ENCODE measurements at places on chromosomes 11 and 22. TPM values are rescaled to one million over a fixed set of nuclear protein-coding genes. Genes with fewer than 3 reads are reported as not detected.

GRCh38 chr11:126638648-126639047 lies 283.2 kb downstream of the ST3GAL4 start:
- DNase-seq: no peak

SEC14L6 gene
- 0.05 TPM for total RNA-seq

PKP3 gene
- 0.32 TPM for total RNA-seq

ARHGEF17 gene
- total RNA-seq: 57.1 TPM

- no peak for DNase-seq
These were observed 1.9 kb downstream of the CEP57 start for GRCh38 chr11:95792200-95792599.

DNA sequence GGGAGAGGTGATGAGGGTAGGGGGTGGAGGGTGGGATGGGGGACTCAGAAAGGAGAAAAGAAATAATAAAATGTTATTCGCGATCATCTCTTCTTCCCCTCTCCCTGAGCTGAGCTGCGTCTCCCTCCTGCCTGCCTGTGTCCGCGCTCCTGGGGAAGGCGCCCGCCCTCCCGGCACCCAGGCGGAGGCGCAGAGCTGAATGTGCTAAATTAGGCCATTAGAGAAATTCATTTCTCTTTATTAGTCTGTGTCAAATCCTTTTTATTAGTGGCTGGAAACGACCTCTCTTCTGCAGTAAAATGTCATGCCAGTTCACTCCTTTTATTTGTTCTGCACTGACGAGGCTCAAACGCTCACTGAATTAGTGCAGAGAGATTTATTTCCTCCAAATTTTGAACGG lies 116.1 kb downstream of the FEZ1 start:
- DNase-seq: no peak

DNA sequence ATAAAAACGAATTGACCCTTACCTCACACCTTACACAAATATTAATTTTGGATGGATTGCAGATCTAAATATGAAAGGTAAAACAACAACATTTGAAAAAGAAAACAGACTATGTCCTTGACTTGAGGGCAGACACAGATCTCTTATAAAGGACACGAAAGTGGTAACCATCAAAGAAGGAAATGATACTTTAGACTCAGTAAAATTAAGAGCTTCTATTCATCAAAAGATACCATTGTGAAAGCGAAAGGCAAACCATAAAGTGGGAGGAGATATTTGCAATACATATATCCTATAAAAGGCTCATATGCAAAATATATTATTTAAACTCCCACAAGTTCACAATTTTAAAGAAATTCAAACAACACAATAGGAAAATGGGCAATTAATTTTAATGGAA lies 5.0 kb downstream of the HEPACAM start:
- no peak for DNase-seq

DNA sequence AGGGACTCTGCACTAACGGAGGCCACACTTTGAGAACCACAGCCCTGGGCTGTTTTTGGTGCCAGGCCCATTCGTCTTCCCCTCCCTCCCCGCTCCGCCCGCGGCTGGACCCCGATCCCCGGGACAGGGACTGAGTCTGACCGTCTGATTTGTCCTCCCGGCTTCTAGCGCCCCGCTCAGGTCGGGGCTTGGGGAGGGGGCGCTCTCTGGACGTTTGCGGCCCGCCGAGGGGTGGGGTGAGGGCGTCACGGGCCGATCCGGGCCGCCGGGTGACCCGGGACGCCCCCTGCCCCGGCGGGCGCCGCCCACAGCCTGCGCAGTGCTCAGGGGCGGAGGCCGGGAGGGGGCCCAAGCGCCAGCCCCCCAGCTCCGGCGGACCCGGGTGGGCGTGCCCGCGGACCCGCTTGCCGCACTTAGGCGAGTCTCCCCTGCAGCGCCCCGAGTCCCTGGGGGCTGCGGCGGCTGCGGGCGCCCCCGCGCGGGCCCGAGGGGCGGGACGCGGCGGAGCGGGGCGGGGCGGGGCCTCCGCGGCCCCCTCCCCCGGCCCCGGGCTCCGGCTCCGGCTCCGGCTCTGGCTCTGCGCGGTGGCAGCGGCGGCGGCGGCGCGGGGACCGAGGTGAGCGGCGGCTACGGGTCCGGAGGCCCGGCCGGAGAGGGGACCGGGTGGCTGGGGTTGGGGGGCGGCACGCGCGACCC lies 33.7 kb upstream of the PRR5 start:
- DNase-seq: peak; percentile 75

DNA sequence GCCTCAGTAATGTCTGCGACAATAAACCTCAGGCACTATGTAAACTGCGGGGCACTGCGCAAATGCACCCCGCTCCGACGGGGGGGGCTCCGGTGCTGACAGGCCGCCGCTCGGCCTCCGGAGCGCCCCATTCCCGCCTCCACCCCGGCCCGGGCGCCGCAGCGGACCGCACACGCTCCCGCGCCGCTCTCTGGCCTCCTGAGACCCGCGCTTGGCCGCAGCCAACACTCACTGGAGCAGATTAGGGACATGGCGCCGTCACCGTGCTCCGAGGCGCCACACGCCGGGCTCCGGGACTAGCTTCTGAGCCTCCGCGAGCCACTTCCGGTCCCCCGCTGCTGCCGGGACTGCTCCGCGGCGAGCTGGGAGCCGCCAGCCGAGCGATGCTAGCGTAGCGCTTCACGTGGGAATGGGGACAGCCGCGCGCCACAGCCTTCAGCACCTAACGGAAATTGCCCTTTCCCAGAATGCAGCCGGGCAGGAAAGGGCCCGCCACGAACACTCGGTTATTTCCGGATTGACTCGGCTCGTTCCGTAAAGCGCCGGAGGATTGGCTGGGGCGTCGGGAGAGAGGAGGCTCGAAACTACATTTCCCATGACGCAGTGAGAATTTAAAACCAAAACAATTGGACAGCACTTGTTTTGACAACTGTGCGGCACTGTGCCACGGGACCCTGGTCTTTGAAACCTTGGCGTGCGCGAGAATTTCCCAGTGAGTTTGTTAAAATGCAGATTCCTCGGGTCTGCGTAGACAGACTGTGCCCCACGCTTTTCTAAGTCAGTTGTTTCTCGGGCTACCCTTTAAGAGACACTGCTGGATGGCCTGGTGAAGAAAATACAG lies at the start of gene PRPF19:
TSS of gene PRPF19 (minus strand) at position 454 of the 841 bp plus-strand sequence. CDS start at position 251, 203 bp downstream.
- DNase-seq: peak; percentile 97

GRCh38 chr11:45290586-45290985 lies 4.4 kb upstream of the SYT13 start:
- no peak for DNase-seq

OOSP1 gene
- total RNA-seq: not detected

IGLL1 gene
- not detected for total RNA-seq

- DNase-seq: no peak
These were observed 96.6 kb downstream of the RRAS2 start for GRCh38 chr11:14262271-14262846.

GRCh38 chr11:79400717-79401330 lies 40.0 kb downstream of the TENM4 start:
- DNase-seq: no peak

OR6A2 gene
- total RNA-seq: not detected

DNA sequence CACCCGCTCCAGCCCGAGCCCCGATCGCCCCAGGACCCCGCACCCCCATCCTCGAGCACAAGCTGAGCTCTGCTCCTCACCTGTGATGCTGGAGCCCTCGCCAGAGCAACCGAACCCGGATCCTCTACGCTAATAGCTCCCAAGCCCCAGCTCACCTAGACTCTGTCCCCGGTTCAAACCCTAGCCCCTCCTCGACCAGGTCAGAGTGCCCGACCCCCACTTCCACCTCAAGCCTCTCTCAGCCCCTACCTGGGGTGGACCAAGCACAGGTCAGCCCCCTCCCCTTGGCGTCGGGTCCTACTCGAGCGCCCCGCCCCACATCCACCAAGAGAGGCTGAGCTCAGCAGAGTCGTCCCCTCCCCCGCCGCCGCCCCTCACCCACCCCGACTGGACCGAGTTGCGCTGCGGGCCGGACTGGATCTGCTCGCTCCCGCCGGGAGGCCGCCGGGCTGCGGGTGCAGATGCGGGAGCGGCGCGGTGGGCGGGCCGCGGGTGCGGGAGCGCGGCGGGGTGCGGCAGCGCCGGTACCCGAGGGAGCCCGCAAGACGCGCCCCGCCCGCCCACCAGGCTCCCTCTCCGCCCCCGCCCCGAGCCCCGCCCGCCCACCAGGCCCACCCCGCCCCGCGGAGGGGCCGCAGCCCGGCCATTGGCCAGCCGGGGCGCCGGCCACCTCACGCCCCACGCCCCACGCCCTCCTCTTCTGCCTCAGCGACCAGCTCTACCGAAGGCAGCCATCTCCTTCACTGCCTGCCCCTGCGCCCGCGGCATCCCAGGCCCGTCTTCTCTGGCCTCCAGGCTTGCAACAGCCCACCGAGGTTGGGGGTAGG lies 577 bp upstream of the DKK3 start:
- DNase-seq: no peak

- no peak for DNase-seq
These were observed 22.5 kb upstream of the SMIM35 start for GRCh38 chr11:118109231-118109630.

- DNase-seq: no peak
These were observed 81.0 kb downstream of the FBXO7 start for GRCh38 chr22:32555581-32555980.

GRCh38 chr11:47856186-47856585 lies 8.0 kb upstream of the NUP160 start:
- DNase-seq: no peak

GRCh38 chr11:33151399-33151798 lies 9.9 kb downstream of the CSTF3 start:
- no peak for DNase-seq

SPDYC gene
- not detected for total RNA-seq

ANAPC15 gene
- total RNA-seq: 46.1 TPM

DNA sequence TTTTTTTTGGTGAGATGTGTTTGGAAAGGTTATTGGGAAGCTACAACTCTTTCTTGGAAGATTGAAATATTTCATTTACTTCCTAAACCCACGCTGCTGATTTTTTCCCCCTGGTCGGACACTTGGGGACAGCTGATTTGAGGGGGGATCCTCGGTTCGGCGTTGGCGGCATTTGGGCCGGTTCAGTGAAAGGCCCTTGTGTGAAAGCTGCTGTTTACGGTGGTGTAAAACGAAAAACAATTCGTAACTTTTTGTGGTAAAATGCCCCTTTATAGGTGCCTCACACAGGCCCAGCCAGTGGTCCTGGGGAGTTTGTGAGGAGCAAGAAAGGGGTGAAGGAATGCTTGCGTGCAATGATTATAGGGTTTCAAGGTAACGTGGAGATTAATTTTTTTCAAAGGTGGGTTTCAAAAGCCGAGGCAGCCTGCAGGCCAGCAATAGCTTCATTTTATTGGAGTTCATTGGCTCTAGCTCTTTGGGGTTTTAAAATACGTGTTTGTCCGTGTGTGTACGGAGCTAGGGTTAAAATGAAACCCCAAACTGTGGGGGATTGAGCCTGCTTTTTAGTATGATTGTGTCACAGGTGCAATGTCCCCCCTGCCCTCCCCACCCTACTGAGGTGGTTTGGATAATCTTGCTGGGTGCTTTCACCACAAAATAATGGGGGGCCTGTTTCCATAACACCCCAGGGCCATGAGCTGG lies 77.2 kb upstream of the PPARA start:
- DNase-seq: no peak

- DNase-seq: no peak
These were observed 8.6 kb downstream of the OR51T1 start for GRCh38 chr11:4890279-4890678.

- no peak for DNase-seq
These were observed 23.4 kb upstream of the GRAMD4 start for GRCh38 chr22:46596819-46597218.

- no peak for DNase-seq
These were observed 117.2 kb downstream of the APIP start for GRCh38 chr11:34798985-34799384.

- no peak for DNase-seq
These were observed 210.6 kb upstream of the LUZP2 start for GRCh38 chr11:24286238-24286637.

DNA sequence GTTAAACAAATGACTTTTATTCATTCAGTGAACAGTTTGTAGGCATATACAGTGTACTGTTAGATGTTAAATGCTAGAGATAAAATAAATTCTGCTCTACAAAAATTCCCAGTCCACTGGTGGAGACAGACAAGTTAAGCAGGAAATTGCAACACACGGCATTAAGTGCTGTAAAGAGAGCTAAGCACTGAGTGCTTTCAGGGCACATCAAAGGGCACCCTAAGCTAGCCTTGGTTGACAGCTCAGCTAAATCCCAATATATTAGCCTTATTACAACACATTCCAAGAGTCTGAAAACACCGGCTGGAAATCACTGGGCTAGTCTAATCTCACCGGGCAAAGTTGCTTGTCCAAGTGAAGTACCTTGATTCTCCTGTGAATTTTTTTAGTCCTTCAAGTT lies 55.1 kb downstream of the NOX4 start:
- no peak for DNase-seq

GRCh38 chr22:49491726-49492125 lies 335.9 kb downstream of the BRD1 start:
- DNase-seq: no peak

DNA sequence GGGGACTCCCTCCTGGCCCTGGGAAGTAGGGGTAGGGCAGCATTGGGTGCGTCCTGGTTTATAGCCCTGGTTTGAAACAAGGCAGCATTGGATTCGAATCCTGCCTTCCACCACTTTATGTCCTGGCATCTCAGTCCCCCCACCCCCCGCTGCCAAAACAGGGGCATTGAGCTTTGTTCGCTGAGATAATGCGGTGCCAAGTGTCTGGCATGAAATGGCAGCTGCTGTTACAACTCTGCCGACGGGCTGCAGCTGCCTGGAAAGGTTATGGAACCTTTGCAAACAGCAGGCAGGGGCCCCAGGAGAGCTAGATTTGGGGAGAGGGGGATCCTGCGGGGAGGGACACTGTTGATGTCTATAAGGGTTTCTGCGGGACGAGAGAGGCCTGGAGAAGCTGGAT lies 1.9 kb downstream of the TST start:
- DNase-seq: no peak

FHIP1B gene
- total RNA-seq: 13.3 TPM

DNA sequence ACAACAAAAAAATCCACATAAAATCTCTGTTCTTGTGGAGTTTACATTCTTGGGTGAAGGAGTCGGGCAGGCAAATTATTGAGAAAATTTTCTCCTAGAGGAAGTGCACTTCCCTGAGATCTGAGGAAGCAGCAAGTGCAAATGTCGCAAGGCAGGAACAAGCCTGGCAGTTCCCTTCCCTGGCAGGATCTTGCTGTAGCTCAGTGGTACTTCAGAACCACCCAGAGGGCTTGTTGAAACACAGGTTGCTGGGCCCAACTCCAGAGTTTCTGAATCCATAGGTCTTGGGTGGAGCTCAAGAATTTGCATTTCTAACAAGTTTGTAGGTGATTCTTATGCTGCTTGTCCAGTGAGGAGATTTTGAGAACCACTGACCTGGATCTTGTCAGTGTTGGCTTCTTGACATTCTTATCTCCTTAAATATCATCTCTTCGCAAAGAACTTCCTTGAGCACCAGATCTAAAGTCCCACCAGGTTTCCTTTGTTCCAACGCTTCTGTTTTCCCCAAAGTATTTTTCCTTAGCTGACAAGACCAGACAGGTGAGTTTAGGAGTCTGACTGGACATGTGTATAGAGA lies 9.6 kb downstream of the QSER1 start:
- DNase-seq: no peak

CNGA4 gene
- not detected for total RNA-seq

USH1C gene
- not detected for total RNA-seq

HTR3A gene
- total RNA-seq: not detected

NRXN2 gene
- 1.9 TPM for total RNA-seq

Measured in Right ventricle myocardium inferior (tissue), 1 donor.